Small intestine (tissue), 16 donors: ENCODE measurements at places on chromosomes 4 and X.

GRCh38 chrX:23900220-23900797 lies 7.4 kb downstream of the APOO start:
- H3K4me3 ChIP-seq, result no peak overlapping the region
- H3K36me3 ChIP-seq, result no peaks in the 10 kb centered on the region
- no peaks in the 10 kb centered on the region for H3K4me1 ChIP-seq

- no peaks in the 10 kb centered on the region for H3K36me3 ChIP-seq
- H3K27me3 ChIP-seq, result no peaks in the 10 kb centered on the region
- H3K4me1 ChIP-seq, result no peaks in the 10 kb centered on the region
- H3K27ac ChIP-seq, result no peak overlapping the region
Observed at GRCh38 chrX:1181170-1181569, 31.3 kb downstream of the CRLF2 start.

GRCh38 chr4:108543359-108543968 lies 76.9 kb upstream of the RPL34 start:
- no peaks in the 10 kb centered on the region for H3K36me3 ChIP-seq
- H3K4me3 ChIP-seq, result no peak overlapping the region
- H3K27me3 ChIP-seq, result no peaks in the 10 kb centered on the region
- no peaks in the 10 kb centered on the region for H3K4me1 ChIP-seq

- no peaks in the 10 kb centered on the region for H3K4me1 ChIP-seq
- H3K27me3 ChIP-seq, result no peaks in the 10 kb centered on the region
- DNase-seq, result no peak
- H3K4me3 ChIP-seq, result no peak overlapping the region
- H3K27ac ChIP-seq, result no peak overlapping the region
Observed at GRCh38 chr4:3775005-3775404, 8.8 kb downstream of the ADRA2C start.

DNA sequence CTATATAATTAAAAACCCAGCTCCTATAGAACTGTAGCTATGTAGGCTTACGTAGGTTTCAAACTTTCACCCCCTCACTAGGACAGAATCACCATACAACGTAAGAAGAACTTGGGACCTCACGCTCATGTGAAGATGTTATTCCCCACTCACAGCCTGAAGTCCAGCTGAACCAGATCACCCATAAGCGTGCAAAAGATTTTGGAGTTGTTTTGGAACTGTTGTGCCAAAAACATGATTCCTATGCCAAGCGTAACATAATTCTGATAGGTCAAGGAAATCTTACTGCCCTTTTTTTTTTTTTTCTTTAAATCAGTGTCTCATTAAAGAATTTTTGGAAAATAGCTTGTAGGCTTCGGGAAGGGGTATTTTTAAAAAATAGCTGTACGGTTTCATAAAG lies 57.0 kb downstream of the LCORL start:
- H3K36me3 ChIP-seq, result no peaks in the 10 kb centered on the region
- H3K27me3 ChIP-seq, result no peaks in the 10 kb centered on the region

DNA sequence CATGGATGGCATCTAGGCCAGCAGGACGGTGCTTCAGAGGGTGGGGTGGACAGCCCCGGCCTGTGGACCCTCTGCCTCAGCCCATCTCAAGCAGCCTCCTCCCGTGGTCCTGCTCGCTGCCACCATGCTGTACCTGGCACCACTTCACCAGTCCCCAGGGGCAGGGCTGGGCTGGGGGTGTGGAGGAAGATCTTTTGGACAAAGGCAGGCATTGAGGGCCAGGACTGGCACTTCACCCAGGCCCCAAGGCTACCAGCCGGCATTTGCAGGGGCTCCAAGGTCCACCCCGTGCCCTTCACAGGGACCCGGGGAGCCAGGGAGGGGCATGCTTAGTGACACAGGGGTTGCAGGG lies 713 bp downstream of the PLXNB3 start:
- no peaks in the 10 kb centered on the region for H3K27me3 ChIP-seq
- H3K4me1 ChIP-seq, result no peaks in the 10 kb centered on the region
- no peak overlapping the region for H3K27ac ChIP-seq
- H3K36me3 ChIP-seq, result no peaks in the 10 kb centered on the region
- no peak for DNase-seq
- H3K4me3 ChIP-seq, result no peak overlapping the region

GRCh38 chr4:15525080-15525479 lies 55.4 kb downstream of the CC2D2A start:
- H3K4me3 ChIP-seq, result no peak overlapping the region
- H3K27ac ChIP-seq, result no peak overlapping the region
- peak; percentile 51 for DNase-seq
- no peaks in the 10 kb centered on the region for H3K27me3 ChIP-seq
- H3K4me1 ChIP-seq, result no peaks in the 10 kb centered on the region

- H3K27me3 ChIP-seq, result no peaks in the 10 kb centered on the region
- H3K36me3 ChIP-seq, result no peaks in the 10 kb centered on the region
- H3K27ac ChIP-seq, result no peak overlapping the region
- peak overlapping the region; percentile 5 for H3K4me3 ChIP-seq
Observed at GRCh38 chr4:145734576-145735346, 54.8 kb downstream of the C4orf51 start.

DNA sequence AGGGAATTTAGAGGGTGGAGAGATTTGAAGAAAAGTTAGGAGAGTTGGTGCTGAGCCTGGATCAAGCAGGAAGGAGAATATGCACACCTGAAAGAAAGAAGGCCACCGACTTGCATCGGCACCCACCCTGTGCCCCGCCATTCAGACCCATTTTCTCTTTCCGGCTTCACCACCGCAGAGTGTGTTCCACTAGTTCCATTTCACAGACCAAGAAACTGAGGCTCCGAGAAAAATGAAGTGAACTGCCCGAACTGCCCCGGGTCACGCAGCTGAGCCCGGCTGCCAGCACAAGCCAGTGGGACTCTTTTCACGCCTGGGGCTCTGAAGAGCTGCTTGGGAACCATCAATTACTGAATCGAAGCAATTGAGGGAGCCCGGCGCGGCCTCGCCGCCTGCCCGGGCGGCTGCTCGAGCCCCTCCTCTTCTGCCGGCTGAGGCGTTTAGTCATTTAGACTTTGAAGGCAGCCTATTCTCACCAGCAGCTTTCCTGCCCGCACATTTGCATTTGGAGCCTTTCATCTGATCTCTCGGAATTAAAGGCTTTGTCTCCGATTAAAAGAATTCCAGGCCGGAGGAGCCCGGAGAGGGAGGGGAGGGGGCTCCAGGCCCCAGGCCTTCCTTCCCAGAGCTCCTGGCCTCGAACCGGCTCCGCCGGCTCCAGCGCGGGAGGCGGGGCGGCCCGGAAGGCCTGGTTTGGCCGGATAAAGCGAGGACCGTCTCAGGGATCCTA lies 140.2 kb upstream of the PJA1 start:
- H3K27ac ChIP-seq, result no peak overlapping the region
- no peaks in the 10 kb centered on the region for H3K4me1 ChIP-seq
- H3K36me3 ChIP-seq, result no peaks in the 10 kb centered on the region
- H3K4me3 ChIP-seq, result no peak overlapping the region
- H3K27me3 ChIP-seq, result no peaks in the 10 kb centered on the region
- no peak for DNase-seq

- no peaks in the 10 kb centered on the region for H3K27me3 ChIP-seq
- no peaks in the 10 kb centered on the region for H3K4me1 ChIP-seq
- H3K4me3 ChIP-seq, result no peak overlapping the region
Observed at GRCh38 chr4:128225148-128225547, 62.5 kb downstream of the PGRMC2 start.

- no peak overlapping the region for H3K4me3 ChIP-seq
- H3K4me1 ChIP-seq, result no peaks in the 10 kb centered on the region
- H3K27me3 ChIP-seq, result no peaks in the 10 kb centered on the region
- DNase-seq, result no peak
Observed at GRCh38 chrX:129590596-129590995, 50.5 kb downstream of the OCRL start.

DNA sequence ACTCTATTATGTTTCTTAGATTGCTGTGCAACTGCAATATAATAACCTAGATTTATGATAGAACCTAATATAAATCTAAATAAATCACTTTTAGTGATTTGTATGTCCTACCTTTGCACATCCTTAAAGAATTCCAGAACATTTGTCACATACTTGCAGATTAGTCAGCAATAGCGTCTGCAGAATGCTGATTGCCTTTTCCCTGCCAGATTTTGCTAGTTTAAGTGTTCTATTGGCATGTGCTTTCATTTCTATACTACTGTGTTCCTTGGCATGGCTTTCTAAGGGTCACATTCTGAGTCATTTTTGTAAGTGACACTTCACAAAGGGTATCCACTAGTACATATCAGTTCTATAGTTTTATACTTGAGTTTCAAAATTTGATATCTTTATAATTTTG lies 303.1 kb upstream of the GIMD1 start:
- H3K27ac ChIP-seq, result no peak overlapping the region
- DNase-seq, result no peak
- H3K36me3 ChIP-seq, result no peaks in the 10 kb centered on the region
- no peak overlapping the region for H3K4me3 ChIP-seq
- H3K27me3 ChIP-seq, result no peaks in the 10 kb centered on the region
- no peaks in the 10 kb centered on the region for H3K4me1 ChIP-seq

DNA sequence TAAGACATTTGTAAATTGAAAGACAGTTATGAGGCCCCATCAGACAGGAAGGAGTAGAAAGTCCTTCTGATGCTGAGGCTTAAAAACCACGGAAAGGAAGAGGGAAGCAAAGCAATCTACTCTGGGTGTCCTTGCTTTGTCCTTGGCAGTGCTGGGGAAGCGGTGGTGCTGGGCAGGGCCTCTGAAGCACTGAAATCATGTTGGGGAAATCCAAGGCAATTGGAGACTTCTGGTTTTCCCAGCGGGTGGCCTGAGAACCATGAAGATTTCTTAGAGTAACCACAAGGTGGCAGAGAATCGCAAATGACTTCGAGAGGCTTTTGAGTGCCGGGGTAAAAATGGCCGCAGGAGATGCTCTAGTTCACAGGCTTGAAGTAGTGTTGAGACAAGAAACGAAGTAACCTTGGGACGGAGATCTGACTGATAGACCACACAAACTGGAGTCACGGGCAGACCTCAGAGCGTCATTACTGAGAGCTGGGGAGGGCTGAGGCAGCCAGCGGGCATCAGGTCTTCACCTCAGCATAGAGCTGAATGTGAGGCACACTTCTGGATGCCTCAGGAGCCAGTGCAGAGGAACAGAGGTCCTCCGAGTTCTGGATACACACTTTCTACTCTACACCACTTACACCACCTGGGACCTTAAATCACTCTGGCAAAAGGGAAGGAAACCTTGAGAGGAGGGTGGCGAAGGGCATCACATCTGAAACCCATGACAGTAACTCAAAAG lies 130.7 kb upstream of the GPRIN3 start:
- no peak overlapping the region for H3K4me3 ChIP-seq
- H3K27me3 ChIP-seq, result no peaks in the 10 kb centered on the region
- H3K27ac ChIP-seq, result no peak overlapping the region
- H3K4me1 ChIP-seq, result no peaks in the 10 kb centered on the region
- DNase-seq, result peak; percentile 62
- H3K36me3 ChIP-seq, result no peaks in the 10 kb centered on the region

- H3K36me3 ChIP-seq, result no peaks in the 10 kb centered on the region
- H3K4me3 ChIP-seq, result no peak overlapping the region
- H3K27ac ChIP-seq, result no peak overlapping the region
- no peak for DNase-seq
- H3K4me1 ChIP-seq, result no peaks in the 10 kb centered on the region
- H3K27me3 ChIP-seq, result no peaks in the 10 kb centered on the region
Observed at GRCh38 chrX:104929324-104929723, 291.2 kb downstream of the TEX13A start.

GRCh38 chr4:165204462-165204830 lies 2.9 kb upstream of the KLHL2 start:
- H3K27ac ChIP-seq, result no peak overlapping the region
- H3K4me3 ChIP-seq, result no peak overlapping the region
- H3K36me3 ChIP-seq, result no peaks in the 10 kb centered on the region
- peaks cover 15% of the 10 kb centered on the region for H3K4me1 ChIP-seq
- no peak for DNase-seq
- no peaks in the 10 kb centered on the region for H3K27me3 ChIP-seq

DNA sequence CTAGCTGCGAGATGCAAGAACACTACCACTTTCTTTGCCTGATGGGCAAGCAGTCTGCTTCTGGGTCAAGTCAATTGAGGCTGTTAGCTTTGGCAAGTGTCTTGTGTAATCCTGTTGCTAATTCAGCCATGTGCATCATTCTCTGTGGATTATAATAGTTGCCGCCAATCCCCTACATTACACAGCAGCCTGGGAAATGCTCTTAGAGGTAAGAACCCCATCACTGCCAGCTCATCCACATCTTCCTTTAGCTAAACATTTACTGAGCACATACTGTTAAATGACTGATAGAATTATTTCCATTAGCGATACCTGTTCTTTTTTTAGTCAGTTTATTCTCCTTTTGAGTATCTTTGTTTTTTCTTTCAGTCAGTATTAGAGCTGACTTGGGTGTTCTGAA lies 116.2 kb downstream of the CBR4 start:
- H3K4me3 ChIP-seq, result no peak overlapping the region
- H3K27ac ChIP-seq, result no peak overlapping the region
- H3K4me1 ChIP-seq, result no peaks in the 10 kb centered on the region
- no peak for DNase-seq
- H3K27me3 ChIP-seq, result no peaks in the 10 kb centered on the region
- peaks cover 6% of the 10 kb centered on the region for H3K36me3 ChIP-seq

DNA sequence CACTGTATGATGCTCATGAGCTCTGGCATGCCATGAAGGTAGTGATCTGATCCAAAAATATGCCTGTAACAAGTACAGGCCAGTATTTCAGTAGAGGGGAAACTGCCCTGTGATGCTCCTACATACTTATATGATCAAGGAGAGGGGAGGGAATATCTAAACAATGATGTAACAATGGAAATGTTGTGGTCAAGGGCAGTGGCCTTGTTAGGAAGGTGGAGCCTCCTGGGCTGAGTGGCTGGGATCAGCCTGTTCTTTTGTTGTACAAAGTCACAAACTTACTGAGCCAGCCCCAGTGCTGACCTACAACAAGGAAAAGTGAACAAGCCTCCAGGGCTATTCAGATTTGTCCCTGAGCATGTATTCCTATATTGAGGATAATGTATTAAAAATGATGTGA lies 70.3 kb downstream of the ANXA10 start:
- no peak overlapping the region for H3K27ac ChIP-seq
- H3K36me3 ChIP-seq, result no peaks in the 10 kb centered on the region
- H3K4me1 ChIP-seq, result no peaks in the 10 kb centered on the region
- H3K4me3 ChIP-seq, result no peak overlapping the region
- DNase-seq, result no peak

GRCh38 chr4:81523672-81524327 lies 52.1 kb upstream of the RASGEF1B start:
- no peak overlapping the region for H3K4me3 ChIP-seq
- no peaks in the 10 kb centered on the region for H3K27me3 ChIP-seq
- H3K4me1 ChIP-seq, result no peaks in the 10 kb centered on the region
- H3K27ac ChIP-seq, result no peak overlapping the region

DNA sequence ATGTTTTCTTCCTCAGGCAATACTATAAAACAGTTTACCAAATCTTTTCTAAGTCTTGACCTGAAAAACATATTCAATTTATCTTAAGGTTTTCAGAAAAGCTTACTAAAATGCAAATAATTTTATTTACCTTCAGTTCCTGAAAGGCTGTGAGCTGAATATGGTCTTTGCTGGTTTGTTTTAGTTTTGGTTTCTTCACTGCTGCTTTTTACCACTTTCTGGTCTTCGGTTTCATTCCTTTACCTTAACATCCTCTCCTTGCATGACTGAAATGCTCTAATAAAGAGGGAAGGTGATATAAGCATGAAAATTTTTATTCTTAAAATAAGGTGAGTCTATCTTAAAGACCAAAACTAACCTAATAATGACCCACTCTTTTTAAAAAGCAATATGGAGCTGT lies 97.1 kb upstream of the NRK start:
- H3K4me3 ChIP-seq, result no peak overlapping the region
- no peaks in the 10 kb centered on the region for H3K27me3 ChIP-seq
- DNase-seq, result no peak
- H3K27ac ChIP-seq, result no peak overlapping the region
- H3K4me1 ChIP-seq, result no peaks in the 10 kb centered on the region
- no peaks in the 10 kb centered on the region for H3K36me3 ChIP-seq

- no peaks in the 10 kb centered on the region for H3K36me3 ChIP-seq
- no peak overlapping the region for H3K4me3 ChIP-seq
- peak; percentile 28 for DNase-seq
- no peaks in the 10 kb centered on the region for H3K27me3 ChIP-seq
- peaks cover 32% of the 10 kb centered on the region for H3K4me1 ChIP-seq
Observed at GRCh38 chrX:38335382-38335781, 8.1 kb upstream of the RPGR start.
